ENCODE measurements at places on chromosomes 16 and 17. TPM values are rescaled to one million over a fixed set of nuclear protein-coding genes. Genes with fewer than 3 reads are reported as not detected.

- no peaks in the 10 kb centered on the region for H3K27me3 ChIP-seq
- no peak overlapping the region for H3K4me3 ChIP-seq
- H3K36me3 ChIP-seq: no peaks in the 10 kb centered on the region
- no peak overlapping the region for H3K27ac ChIP-seq
These were observed 21.9 kb downstream of the ACE start for GRCh38 chr17:63498626-63499195.

MPO gene
- not detected for total RNA-seq

- no peak overlapping the region for H3K27ac ChIP-seq
- no peaks in the 10 kb centered on the region for H3K27me3 ChIP-seq
- DNase-seq: no peak
- H3K4me3 ChIP-seq: no peak overlapping the region
These were observed 3.5 kb upstream of the C16orf74 start for GRCh38 chr16:85754413-85754812.

GSG1L gene
- total RNA-seq: not detected

GRCh38 chr16:747978-748746, 7.4 kb upstream of the CIAO3 start:
- no peaks in the 10 kb centered on the region for H3K27me3 ChIP-seq
- H3K4me3 ChIP-seq: no peak overlapping the region
- DNase-seq: no peak
- no peaks in the 10 kb centered on the region for H3K36me3 ChIP-seq
- no peak overlapping the region for H3K27ac ChIP-seq

GRCh38 chr16:65218348-65218747, 96.5 kb upstream of the CDH11 start:
- no peaks in the 10 kb centered on the region for H3K36me3 ChIP-seq
- no peak overlapping the region for H3K4me3 ChIP-seq
- no peaks in the 10 kb centered on the region for H3K4me1 ChIP-seq
- DNase-seq: no peak
- H3K27ac ChIP-seq: no peak overlapping the region
- H3K27me3 ChIP-seq: no peaks in the 10 kb centered on the region

SOCS7 gene
- 14.7 TPM for total RNA-seq

DNA sequence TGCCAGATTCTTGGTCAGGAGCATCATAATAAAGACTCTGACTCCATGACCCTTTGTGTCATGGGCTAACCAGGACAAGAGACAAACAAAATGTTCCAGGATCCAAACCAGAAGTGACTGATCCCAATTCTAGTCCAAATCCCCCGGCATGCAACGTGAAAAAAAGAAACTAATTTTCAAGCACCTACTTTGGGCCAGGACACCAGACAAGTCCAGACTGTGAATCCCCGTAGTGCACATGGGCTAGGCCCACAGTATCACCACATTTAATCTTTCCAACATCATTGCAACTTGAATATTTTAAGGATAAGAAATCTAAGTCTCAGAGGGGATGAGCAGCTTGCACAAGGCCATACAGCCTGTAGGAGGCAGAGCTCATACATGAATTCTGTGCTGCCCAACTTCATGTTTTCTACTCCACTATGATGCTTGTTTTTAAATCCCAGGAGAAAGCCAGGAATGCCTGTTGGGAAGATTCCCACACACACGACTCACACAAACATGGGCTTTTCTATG, 365.7 kb downstream of the NPIPA8 start:
- DNase-seq: no peak
- no peak overlapping the region for H3K27ac ChIP-seq
- H3K4me3 ChIP-seq: no peak overlapping the region
- no peaks in the 10 kb centered on the region for H3K36me3 ChIP-seq
- peaks cover 32% of the 10 kb centered on the region for H3K4me1 ChIP-seq
- no peaks in the 10 kb centered on the region for H3K27me3 ChIP-seq

DNA sequence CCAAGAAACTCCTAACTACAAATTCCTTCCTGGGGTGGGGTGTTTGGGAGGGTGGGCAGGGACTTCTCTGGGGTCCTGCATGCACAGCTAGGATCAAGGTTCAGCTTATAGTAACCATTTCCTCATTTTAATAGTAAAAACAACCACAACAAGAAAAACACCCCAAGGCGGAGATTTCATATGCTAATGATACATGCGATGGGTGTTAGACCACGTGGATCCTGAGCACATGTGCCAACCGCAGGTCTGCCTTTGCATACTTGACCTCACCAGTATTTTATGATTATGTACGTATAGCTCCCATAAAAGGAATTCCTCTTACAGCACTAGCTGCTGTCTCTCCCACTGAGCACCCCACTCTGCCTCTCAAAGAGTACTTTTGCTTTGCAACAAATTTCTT, 1.9 kb downstream of the KRTAP4-11 start:
- H3K4me1 ChIP-seq: no peaks in the 10 kb centered on the region
- no peak overlapping the region for H3K27ac ChIP-seq
- H3K4me3 ChIP-seq: no peak overlapping the region
- no peak for DNase-seq

GRCh38 chr17:47414612-47415011, 90.9 kb downstream of the EFCAB13 start:
- no peak overlapping the region for H3K4me3 ChIP-seq
- no peaks in the 10 kb centered on the region for H3K27me3 ChIP-seq
- no peaks in the 10 kb centered on the region for H3K36me3 ChIP-seq
- H3K27ac ChIP-seq: no peak overlapping the region

- H3K4me3 ChIP-seq: no peak overlapping the region
- no peaks in the 10 kb centered on the region for H3K36me3 ChIP-seq
These were observed 13.4 kb upstream of the TAC4 start for GRCh38 chr17:49861150-49861884.

TP53TG3 gene
- not detected for total RNA-seq

DNA sequence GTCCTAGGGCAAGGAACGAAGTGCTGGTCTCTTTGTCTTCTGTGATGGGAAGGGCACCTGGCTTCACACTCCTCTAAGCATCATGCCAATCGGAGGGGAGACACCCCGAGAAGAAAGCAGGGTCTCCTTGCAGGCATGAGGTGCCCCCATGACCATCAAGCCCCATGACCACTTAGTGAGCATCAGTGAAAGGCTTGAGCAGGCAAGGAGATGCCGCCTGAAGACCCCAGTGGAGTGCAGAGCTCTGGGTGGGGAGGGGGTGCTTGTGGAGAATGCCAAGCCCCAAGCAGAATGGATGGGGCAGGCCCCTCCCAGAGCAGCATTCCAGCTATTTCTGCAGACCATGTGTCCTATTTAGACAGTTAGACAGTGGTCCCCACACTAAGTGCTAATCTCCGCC, 232.7 kb upstream of the TNRC6C start:
- no peaks in the 10 kb centered on the region for H3K36me3 ChIP-seq
- no peak overlapping the region for H3K4me3 ChIP-seq
- DNase-seq: no peak
- no peak overlapping the region for H3K27ac ChIP-seq

DNA sequence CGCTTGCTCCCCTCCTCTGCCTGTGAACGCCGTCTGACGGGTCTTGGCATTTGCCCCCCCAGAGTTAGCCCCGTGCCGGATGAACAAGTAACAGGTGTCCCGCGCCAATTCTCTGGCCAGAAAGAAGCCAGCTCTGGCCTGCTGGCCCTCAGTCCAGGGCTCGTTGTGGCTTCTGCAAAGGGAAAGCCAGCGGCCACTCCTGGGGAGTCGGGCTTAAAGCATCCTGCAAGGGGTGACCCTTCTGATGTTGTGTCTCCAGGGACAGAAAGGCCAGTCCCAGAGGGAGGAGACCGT, 18.4 kb upstream of the OSGIN1 start:
- no peaks in the 10 kb centered on the region for H3K27me3 ChIP-seq
- H3K4me1 ChIP-seq: no peaks in the 10 kb centered on the region
- no peak overlapping the region for H3K27ac ChIP-seq
- H3K4me3 ChIP-seq: no peak overlapping the region
- DNase-seq: no peak

GRCh38 chr17:46151762-46152161, 41.5 kb downstream of the KANSL1 start:
- no peak overlapping the region for H3K4me3 ChIP-seq
- H3K27me3 ChIP-seq: no peaks in the 10 kb centered on the region
- peaks cover 89% of the 10 kb centered on the region for H3K4me1 ChIP-seq
- no peak for DNase-seq
- no peaks in the 10 kb centered on the region for H3K36me3 ChIP-seq
- no peak overlapping the region for H3K27ac ChIP-seq

- H3K4me1 ChIP-seq: no peaks in the 10 kb centered on the region
- no peak for DNase-seq
- no peaks in the 10 kb centered on the region for H3K27me3 ChIP-seq
- H3K36me3 ChIP-seq: no peaks in the 10 kb centered on the region
- H3K27ac ChIP-seq: no peak overlapping the region
These were observed 502.6 kb downstream of the TMEM114 start for GRCh38 chr16:8087597-8088289.

DNA sequence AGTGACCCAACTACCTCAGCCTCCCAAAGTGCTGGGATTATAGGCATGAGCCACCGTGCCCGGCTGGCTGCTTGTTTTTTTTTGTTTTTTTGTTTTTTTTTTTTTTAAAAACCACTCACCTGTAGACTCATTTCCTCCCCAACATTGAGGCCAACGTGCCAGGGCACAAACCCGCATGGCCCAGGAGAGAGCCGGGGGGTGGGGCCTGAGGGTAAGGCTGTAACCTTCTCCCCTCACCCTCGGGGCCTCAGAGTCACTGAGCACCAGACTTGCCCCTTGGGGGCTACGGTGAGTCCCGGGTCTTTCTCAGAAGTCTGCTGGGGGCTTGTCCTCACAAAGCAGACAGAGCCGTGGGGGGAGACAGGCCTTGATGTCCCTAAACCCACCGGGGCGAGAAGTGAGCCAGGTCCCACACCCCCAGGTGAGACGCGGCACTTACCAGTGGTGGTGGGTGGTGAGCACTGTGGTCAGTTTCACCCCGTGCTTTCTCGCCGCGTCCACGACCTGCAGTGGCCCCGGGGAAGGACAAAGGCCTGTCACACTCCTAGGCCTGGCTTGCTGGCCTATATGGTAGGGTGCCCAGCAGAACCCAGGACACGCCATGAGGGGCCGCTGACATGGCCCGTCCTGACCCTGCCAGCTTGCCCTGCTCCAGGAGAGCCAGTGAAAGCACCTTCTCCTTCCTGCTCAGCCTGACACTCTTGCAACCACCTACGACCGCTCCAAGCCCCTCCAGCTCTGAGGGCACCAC, 4.6 kb downstream of the HAGH start:
- H3K36me3 ChIP-seq: peaks cover 37% of the 10 kb centered on the region
- peaks cover 17% of the 10 kb centered on the region for H3K4me1 ChIP-seq
- no peak for DNase-seq
- no peaks in the 10 kb centered on the region for H3K27me3 ChIP-seq

DNA sequence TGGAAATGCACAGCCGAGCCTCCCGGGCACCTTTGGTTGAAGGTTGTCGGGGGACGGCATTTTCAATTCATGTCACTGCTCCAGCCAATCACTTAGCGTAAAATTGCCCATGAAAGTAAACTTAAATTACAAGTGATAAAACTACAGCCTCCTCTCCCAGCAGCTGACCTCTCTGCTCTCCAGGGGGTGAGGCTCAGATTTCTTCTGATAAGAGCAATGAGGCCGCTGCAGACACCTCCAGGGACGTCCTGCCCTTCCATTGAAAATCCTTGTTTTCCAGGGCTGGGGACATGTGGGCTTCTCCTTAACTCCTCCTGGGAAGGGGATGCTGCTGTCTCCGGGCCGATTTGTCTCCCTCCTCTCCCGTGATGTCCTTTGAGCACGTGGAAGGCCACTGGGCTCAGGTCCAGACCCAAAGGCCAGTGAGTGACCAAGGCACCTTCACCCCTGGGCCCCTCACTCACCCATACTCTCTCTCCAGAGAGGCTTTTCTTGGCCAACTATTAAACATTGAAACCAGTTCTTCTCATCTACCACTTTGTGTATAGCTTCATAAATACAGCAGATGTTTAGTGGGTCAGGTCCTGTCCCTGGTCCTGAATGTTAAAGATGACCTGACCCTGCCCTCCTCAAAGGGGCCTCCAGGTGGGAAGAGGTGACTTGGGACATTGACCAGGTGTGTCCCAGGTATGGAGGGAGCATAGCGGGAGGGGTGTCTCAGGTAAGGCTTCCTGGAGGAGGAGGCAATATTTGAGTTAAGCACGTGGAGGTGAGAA, 52.3 kb downstream of the MGAT5B start:
- H3K27me3 ChIP-seq: no peaks in the 10 kb centered on the region
- no peak overlapping the region for H3K4me3 ChIP-seq
- H3K36me3 ChIP-seq: no peaks in the 10 kb centered on the region
- H3K27ac ChIP-seq: no peak overlapping the region

GRCh38 chr16:68335175-68335574, 24.4 kb downstream of the PRMT7 start:
- no peaks in the 10 kb centered on the region for H3K27me3 ChIP-seq
- H3K4me3 ChIP-seq: no peak overlapping the region
- DNase-seq: no peak
- H3K36me3 ChIP-seq: no peaks in the 10 kb centered on the region

GRCh38 chr17:40462343-40463121, 19.3 kb downstream of the IGFBP4 start:
- no peak for DNase-seq
- H3K4me1 ChIP-seq: peaks cover 58% of the 10 kb centered on the region
- H3K27ac ChIP-seq: peak overlapping the region; percentile 77
- no peak overlapping the region for H3K4me3 ChIP-seq

COL1A1 gene
- 171 TPM for total RNA-seq

DNA sequence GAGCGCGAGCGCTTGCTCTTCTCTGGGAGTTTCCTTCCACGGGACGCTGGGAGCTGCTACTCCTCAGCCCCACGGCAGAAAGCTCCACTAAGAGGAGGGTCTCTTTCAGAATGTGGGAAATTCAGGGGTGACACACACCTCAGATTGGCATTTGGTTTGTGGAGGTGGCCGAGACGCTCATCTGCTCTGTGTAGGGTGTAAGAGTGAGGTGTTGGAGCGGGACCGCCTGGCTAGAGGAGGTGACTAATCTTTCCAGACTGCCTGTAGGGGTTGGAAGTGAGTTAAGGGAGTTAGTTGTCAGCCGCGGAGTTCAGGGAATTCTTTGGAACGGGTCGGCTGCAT, 735 bp downstream of the PSMD11 start:
- no peak for DNase-seq
- H3K27ac ChIP-seq: peak overlapping the region; percentile 81
- H3K27me3 ChIP-seq: no peaks in the 10 kb centered on the region

PRSS53 gene
- total RNA-seq: 2.0 TPM

DNA sequence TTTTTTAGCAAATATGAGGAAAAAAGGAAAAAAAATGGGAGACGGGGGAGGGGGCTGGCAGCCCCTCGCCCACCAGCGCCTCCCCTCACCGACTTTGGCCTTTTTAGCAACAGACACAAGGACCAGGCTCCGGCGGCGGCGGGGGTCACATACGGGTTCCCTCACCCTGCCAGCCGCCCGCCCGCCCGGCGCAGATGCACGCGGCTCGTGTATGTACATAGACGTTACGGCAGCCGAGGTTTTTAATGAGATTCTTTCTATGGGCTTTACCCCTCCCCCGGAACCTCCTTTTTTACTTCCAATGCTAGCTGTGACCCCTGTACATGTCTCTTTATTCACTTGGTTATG, 1.2 kb upstream of the TMEM88 start:
- H3K4me1 ChIP-seq: peaks cover 39% of the 10 kb centered on the region
- no peak overlapping the region for H3K4me3 ChIP-seq
- DNase-seq: no peak
- H3K27ac ChIP-seq: no peak overlapping the region

DNA sequence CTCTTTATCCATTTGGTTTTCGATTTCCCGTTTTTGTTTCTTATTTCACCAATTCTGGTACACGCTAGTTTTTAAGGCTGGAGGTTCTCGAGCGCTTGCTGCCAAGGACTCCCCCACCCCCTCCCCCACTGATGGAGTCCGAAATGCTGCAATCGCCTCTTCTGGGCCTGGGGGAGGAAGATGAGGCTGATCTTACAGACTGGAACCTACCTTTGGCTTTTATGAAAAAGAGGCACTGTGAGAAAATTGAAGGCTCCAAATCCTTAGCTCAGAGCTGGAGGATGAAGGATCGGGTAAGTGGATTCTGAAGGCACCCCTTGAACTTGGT, 825 bp downstream of the RPTOR start:
- H3K27ac ChIP-seq: no peak overlapping the region
- H3K36me3 ChIP-seq: no peaks in the 10 kb centered on the region
- no peak for DNase-seq
- H3K4me3 ChIP-seq: peak overlapping the region; percentile 83

SPNS2 gene
- total RNA-seq: 79.3 TPM
